Bone marrow (tissue), 2 donors: ENCODE measurements at places on chromosomes 5 and 9.
A peak's percentile ranks its signal among the peaks of the same experiment; 100 is the strongest.

DNA sequence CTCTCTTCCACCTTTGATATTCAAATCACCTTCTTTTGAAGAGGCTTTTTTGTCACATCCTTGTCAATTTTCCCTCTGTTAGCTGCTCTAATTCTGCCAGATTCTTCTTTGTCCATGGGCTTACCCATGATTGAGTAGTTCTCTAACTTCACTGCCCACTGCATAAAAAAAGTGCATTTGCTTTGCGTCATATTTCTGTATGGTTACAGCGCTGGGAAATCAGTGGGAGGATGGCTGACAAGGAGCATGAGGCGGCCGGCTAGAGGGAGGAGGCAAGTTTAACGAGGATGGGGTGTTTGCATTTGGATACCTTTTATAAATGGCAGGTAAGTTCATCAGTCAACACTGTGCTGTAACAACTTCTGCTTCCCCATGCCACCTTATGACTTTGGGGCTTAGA, 116.5 kb upstream of the LHFPL2 start:
- DNase-seq: no peak

GRCh38 chr5:75037106-75037505, 15.3 kb downstream of the GCNT4 start:
- DNase-seq: no peak

- DNase-seq: no peak
Observed at GRCh38 chr9:113538131-113538530, 74.6 kb downstream of the RGS3 start.

DNA sequence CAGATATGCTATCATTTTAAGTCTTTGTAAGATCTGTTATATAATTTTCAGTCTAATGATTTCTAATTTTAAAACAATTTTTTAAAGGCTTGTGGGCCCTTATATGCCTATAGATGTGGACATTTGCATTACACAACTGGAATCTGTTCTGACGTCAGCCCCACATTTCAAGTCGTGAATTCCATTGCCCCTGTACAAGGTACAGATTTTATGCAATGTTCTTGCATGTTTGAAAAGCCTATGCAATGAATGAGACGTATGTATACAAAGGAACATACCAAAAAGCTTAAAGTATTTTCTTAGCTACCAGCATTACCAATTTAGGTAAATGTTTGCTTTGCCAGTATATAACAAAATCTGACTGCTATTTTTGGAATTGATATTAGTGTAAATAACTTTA, 77.2 kb downstream of the ITGA1 start:
- no peak for DNase-seq

- no peak for DNase-seq
Observed at GRCh38 chr5:180348336-180348735, 4.8 kb downstream of the GFPT2 start.

DNA sequence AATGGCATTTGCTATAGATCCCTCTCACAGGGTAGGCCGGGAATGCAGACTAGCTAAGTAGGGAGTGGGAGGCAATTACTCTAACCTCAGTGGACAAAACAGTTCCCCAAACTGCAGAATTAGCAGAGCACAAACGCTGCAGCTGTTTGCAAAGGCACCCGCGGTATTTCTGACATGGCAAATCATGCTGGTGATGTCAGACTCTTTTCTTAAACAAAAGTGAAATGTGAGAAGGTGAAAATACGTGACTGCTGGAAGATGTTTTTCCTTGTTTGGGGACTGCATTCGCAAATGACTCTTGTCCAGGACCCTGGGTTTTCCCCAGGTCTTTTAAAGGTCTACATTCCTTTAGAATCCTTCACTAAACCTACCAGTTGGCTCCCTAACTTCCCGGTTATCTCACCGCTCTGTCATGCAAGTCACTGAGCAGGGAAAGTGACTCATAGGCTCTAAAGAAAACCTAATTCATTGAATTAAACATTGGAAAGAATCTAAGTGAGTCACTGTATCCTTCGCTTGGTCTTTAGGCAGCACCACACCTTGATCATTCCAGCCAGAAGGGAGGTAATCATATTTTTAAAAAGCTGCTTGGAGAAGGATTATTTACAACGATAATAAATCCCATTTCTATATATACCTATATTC, 91.5 kb upstream of the DNAH5 start:
- peak; percentile 74 for DNase-seq

DNA sequence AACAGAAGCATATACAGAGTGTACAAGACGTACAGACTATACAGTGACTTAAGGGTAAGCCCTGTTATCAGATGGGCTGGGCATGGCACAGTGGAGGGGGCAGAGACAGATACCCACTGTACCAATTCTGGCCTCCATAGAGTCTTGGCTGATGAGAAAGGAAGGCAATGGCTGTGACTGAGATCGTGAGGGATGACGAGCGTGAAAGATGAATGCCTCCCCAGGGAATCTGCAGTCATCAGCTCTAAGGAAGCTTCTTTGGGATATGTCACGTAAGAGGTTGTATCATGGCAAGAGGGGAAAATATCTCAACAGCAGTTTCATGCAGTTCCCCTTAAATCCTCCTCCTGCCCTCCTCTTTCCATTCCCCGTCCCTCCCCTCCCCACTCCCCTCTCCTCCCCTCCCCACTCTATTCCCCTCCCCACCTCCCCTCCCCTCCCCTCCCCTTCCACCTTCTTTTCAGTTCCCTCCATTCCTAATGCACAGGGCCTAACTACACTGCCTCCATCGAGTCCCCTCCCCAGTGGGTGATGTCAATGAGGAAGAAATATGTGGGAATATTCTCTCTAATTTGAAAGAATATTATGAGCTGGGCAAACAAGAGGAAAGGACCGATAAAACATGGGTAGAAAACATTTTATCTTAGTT, 226.4 kb upstream of the DAP start:
- no peak for DNase-seq

DNA sequence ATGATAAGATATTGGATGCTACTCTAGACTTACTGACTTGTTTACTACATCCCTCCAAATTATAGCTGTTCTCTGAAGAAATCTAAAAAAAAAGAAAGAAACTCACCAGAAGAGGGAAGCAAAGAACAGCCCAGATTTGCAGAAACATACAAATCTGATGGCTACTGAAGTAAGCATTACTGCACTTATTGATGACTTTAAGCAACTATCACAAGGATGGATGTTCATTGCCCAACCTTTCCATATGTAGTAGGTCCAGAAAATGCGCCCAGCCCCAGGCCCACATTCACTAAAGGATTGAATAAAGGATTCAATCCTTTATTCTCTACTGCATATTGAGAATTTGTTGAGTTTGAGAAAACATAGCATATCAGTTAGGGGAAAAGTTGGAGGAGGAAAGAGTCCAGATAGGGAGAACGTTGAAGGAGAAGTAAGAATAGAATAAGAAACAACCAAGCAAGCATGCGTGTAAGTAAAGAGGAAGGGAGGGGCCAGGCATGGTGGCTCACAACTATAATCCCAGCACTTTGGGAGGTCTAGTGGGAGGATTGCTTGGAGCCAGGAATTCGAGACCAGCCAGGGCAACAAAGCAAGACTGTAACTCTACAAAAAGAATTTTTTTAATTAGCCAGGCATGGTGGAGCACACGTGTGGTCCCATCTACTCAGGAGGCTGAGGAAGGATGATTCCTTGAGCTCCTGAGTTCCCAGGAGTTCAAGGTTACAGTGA, 33.8 kb upstream of the DTWD2 start:
- peak; percentile 53 for DNase-seq

- no peak for DNase-seq
Observed at GRCh38 chr9:34709196-34709978, 549 bp downstream of the CCL21 start.

DNA sequence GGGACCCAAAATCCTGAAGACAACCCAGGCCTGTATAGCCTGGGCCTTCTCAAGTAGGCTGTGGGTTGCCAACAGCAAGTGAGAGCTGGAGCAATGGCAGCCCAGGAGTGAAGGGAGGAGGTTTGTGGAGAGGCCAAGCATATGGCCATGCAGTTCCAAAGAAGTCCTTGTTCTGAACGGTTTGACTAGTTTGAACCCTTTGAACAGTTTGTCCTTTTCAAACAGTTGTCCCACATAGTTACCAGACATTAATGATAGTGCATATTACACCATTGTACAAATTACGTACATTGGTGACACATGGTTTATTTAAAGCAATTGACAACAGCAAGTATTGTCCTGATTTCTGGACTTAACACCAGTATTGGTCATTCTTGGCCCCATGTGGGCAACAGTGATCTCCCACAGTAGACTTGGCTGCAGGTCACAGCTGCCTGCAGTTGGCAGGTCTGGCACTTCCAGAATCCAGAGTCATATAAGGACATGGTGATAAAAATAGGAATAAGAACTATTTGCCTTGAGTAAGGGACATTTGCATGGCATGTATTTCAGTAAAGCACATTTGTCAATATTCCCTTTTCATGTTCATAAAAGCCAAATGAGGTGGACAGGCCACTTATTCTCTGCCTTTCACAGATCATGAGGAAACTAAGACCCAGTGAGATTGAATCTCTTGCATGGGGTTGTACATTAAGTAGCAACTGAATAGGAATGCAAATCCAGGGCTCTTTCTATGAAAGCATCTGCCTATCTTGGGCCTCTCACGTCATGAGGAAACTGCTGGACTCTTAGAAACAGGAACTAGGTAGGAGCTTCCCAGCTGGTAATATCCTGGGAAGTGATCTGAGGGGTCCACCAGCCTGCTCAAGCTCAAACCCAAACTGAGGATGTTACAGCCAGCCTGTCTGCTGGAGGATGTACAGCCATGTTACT, 30.3 kb downstream of the SLC25A48 start:
- no peak for DNase-seq

GRCh38 chr9:36217256-36217968, 26.7 kb downstream of the CLTA start:
- DNase-seq: no peak

- no peak for DNase-seq
Observed at GRCh38 chr9:123234853-123235252, 33.5 kb downstream of the STRBP start.

GRCh38 chr5:43429016-43429415, 16.8 kb upstream of the CCL28 start:
- DNase-seq: no peak

DNA sequence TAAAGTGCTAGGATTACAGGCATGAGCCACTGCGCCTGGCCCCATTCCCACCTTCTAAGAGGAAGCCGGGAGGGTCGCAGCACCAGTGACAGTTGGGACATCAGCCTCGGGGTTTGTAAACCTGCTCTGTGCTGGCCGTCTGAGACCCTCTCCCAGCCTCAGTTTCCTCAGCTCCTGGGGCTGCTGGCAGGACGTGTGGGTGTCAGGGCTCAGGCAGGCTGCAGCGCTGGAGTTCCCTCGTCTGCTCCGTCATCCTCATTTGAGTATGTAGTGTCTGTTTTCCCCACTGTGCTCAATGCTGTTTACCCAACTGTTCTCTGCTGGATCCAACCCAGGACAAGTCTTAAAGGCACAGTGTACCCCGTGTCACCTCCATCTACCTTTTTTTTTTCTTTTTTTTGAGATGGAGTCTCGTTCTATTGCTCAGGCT, 2.0 kb upstream of the NINJ1 start:
- no peak for DNase-seq

DNA sequence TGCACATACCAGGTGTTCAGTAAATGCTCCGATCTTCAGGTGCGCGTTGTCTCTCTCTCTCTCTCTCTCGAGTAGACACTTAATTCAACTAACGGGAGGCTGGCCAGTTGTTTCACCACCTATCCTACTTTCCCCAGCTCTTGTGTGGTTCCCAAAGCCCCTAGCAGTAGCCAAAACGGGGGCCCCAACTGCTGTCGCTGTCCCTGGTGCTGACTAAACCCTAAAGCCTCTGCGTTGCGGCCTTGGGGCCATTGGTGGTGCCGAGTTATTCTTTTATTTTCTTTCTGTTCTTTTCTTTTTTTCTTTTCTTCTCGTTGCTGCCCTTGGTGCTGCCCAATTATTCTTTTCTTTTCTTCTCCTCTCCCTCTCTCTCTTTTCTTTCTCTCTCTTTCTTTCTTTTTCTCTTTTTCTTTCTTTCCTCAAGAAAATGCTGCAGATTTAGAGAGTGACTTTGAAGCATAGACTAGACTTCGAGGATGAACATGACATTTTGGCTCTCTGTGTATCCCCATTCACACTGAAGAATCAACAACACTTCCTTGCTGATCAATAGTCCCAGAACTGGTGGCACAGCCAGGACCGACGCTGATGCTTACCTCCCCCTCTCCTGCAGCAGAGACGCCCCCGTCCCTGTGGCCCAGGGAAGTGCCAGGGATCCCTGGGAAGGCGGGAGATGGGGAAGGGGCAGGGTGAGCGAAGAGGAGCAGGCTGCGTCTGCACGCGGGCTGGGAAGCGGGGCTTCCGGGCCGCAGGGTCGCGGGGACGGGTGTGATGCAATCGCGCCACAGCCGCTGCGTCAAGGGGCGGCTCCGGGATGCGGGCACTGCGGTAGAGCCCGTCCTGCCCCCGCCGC, at the start of gene FBLL1:
Gene FBLL1, plus strand, starts transcription at position 785 of the 853 bp plus-strand sequence. CDS start 200 bp downstream, outside the sequence.
- DNase-seq: no peak

DNA sequence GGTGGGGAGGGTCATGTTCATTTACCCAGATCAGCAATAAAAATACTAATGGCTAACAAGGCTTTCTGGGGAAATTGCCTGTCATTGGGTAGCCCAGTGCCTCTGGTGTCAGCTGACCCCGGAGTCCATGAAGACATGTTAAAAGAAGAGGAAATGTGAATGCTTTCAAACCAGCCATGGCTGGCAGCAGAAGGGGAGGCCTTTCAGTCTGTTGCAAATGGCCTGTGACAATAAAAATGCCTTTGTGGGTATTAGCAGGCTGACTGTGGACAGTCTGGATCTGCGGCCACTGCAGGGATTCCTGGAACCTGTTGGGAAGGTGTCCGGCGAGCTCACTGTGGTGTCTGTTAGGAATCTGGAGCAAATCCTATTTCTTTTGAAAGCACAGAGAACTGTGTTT, 7.5 kb downstream of the ABL1 start:
- DNase-seq: no peak

DNA sequence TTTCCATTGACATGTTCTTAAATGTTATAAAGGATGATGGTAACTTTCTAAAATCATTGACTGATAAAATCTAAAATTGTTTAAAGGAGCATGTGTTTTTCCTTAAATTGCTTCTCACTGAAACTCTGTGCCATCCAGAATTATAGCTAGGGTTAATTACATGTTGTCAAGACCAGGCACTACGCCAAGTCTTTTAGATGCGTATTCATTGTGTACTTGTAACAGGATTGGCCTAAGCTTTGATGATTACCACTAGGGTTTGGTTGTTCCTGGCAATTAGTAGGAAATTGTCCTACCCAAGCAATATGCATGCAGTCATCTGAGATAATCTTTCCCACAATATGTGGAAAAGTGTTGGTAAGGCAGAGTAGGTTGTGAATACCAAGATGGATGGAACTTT, 43.8 kb downstream of the PRKACG start:
- DNase-seq: no peak

DNA sequence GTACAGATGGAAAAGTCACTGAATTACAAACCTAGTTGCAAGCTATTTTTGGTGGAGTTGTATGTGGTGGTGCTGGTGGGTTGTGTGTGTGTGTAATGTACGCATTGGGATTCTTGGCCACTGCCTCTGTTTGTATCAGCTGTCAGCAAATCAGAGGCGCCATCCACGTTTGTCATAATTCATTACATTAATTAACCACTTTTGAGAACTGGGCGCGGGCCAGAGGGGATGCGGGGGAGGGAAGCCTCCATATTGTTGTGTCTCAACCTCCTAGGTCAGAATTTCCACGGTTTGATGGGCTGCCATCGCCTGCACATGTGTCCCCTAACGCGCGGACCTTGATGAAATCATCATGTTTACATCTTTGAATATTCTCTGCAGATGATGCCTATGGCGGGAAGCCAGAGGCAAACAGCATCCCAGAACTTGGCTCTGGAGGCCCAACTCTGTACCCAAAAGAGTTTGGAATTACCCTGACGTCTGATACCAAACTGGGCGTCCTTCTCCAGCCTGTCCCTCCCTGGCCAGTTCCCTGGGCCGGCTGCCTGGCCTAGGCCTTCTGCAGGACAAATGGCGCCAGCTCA, 54.9 kb downstream of the FGF18 start:
- DNase-seq: no peak
